ENCODE measurements at places on chromosomes 16 and 17. TPM values are rescaled to one million over a fixed set of nuclear protein-coding genes. Genes with fewer than 3 reads are reported as not detected.

- DNase-seq, result no peak
Measured at GRCh38 chr16:10646581-10647263, 48.0 kb downstream of the TEKT5 start.

DNA sequence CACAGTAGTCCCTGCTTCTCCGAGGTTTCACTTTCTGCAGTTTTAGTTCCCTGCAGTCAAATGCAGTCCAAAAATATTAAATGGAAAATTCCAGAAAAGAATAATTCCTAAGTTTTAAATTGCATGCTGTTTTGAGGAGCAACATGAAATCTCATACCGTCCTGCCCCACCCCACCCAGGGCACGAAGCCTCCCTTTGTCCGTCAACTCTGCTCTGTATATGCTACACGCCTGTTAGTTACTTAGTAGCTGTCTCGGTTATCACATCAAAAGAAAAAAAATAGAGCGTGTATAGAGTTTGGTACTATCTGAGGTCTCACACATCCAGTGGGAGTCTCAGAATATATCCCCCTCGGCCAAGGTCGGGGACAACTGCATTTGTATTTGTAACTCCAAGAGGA lies 129.4 kb upstream of the NOL11 start:
- no peak for DNase-seq

DNA sequence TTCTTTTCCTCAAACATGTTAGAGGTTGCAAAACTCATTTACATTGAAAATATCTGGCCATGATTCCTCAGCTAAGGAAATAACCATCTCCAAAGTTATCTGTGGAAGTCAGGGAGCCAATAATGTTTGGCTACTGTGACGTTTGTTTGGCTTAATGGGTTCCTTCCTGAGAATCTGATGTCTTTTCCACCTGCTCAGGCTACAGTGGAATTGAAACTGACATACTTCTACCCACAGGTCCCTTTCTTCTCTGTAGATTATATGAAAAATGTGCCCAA lies 221.1 kb upstream of the XYLT1 start:
- no peak for DNase-seq

- DNase-seq, result no peak
Measured at GRCh38 chr16:12724226-12724625, 79.5 kb downstream of the CPPED1 start.

EXOC3L1 gene
- 0.95 TPM for total RNA-seq

- no peak for DNase-seq
Measured at GRCh38 chr17:34195987-34196386, 59.1 kb upstream of the CCL2 start.

- no peak for DNase-seq
Measured at GRCh38 chr17:77665833-77666232, 292.7 kb upstream of the TNRC6C start.

DNA sequence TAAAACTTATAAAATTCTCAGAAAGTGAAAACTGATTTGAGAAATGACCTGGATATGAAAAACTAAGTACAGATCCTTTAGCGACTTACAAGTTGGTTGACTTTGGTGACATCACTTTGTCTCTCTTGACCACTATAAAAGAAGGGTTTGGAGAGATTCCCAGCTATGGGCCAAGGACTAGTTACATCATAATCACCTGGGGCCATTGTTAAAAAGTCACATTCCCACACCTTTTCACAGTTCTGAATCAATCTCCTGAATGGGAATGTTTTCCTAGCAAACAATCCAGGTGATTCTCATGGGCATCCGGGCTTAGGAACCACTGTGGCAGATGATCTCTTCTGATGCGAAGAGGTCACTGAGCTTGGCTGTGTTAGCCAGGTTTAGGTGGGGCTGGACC lies 620 bp upstream of the VWA3A start:
- no peak for DNase-seq

LPO gene
- total RNA-seq, result not detected

DNA sequence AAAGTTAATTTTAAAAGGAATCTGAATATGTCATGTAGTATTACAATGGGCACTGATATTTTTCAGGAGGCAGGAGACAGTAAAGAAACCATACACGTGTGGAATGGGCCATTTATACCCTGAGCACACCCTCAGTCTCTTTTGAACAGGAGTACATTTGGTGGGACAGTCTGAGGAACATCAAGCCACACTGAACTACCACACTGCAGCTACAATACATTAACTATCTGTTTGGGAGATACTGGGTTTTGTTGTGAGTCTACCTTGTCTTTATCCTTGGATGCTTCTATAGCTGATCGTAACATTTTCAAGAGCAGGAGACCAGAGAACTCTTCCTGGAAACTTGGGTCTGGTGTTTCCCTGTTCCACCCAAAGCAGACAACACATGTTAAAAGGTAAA lies 31.7 kb downstream of the HEATR6 start:
- DNase-seq, result no peak

CTRB2 gene
- 3.0 TPM for total RNA-seq

RMI2 gene
- total RNA-seq, result 0.44 TPM

PPP1R1B gene
- total RNA-seq, result 1.5 TPM

CSH2 gene
- total RNA-seq, result not detected

PTX4 gene
- not detected for total RNA-seq

ZFP3 gene
- total RNA-seq, result 6.5 TPM

DNA sequence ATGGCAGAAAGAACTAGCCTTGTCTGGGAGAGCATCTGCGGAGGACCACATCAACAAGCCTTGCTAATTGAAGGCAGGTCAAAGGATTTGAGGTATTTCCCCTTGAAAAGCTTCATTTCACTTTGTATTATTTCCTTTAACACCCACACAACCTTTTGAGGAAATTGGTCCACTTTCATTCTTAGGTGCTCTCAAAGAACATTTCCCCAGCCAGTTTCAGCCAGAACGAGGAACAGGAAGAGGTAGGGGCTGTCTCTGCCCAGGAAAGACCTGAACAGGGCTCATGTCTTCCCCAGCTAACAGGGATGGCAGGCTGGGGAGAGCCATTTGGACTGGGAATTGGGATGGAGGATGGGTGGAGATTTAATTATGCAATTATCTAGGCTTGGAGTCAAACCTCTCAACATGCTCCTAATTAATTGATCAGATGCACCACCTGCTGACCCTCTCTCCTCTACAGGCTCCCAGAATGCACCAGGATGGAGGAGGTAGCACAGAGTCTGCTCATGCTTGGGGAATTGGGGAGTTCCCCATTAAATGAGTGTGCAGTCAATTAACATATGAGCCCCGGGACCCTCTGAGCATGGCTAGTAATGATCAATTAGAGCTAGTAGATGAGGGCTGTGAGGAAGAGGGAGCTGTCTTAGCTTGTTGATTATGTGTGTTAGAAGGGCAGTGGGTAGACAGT lies 84.6 kb downstream of the GP2 start:
- no peak for DNase-seq

DNA sequence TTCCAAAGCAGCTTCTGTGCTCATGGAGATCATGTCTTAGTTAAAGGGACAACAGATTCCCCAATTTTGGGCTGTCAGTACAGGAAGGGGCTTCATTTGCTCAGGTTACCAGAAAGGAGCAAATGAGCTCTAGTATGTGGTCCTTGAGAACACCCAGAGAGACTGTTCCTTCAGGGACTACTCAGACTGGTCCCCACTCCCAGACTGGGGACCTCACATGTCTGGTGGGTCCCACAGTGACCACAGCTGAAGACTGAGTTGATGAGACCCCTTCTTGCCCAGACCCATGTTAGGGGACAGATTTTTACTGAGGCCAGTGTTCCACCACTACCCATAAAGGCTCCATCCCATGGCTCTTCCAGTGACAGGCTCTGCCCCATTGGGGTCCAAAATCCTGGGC lies 1695.2 kb downstream of the TP53TG3F start:
- no peak for DNase-seq

DNA sequence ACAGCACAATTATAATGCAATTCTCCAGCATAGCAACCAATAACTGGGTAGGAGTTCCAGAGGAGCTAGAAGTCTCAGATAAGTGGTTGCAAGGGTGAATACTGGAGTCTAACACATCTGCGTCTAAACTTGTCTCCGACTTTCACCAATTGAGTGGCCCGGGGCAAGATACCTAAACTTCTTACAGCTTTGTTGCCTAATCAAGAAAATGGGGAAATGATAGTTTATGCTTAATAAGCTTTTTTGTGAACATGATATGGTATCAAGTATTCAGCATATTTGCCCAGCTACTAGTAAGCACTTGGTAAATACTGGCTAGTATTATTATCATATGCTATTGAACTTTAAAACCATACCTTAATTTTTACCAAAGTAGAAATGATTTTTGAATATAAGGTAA lies 183.5 kb downstream of the KCNJ2 start:
- no peak for DNase-seq

DNA sequence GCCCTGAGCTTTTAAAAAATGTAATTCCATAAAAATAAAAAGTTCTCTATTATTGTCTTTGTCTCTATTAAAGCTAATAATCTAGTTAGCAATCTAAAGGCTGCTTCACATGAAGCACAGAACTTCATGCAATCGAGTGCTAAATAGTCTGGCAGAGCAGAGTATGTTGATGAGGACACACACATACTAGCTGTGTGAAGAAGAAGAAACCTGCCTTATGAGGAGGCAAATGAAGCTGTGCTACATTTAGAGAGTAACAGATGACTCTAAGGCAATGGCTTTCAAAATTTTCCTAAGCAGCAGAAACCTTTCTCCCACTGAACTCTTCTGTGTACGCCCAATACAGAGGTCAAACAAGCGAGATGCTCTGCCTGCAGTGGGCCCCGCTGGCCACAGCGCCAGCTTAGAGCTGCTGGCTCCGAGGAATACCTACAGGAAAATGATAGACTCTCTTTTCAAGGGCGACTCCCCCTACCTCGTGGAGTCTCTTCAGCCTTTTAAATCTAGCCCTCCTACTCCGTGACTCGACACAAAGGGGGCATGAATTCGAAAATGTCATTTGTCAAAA lies 39.2 kb downstream of the GNA13 start:
- DNase-seq, result no peak
